ENCODE measurements at places on chromosomes 13 and 19.

DNA sequence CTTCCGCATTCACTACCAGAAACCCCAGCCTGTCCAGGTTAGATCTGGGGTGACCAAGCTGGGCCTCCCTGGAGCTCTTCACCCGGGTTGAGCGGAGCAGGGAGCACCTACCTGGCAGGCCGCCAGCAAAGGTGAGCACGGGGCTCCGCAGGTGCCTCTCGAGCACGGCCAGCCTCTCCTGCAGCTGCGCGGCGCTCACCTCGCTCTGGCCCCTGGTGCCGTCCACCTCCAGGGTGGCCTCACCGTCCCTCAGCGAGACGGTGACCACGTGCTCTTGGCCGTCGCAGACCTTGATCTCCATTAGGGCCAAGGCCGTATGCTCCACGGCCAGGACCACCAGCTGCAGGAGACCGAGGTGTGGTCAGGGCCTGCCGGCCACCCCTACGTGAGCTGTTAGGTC, 42.0 kb downstream of the GAS6 start:
- DNase-seq, result no peak

GRCh38 chr13:26529441-26529840, 28.0 kb upstream of the WASF3 start:
- no peak for DNase-seq

- no peak for DNase-seq
Observed at GRCh38 chr13:38264363-38265131, 85.1 kb upstream of the UFM1 start.

DNA sequence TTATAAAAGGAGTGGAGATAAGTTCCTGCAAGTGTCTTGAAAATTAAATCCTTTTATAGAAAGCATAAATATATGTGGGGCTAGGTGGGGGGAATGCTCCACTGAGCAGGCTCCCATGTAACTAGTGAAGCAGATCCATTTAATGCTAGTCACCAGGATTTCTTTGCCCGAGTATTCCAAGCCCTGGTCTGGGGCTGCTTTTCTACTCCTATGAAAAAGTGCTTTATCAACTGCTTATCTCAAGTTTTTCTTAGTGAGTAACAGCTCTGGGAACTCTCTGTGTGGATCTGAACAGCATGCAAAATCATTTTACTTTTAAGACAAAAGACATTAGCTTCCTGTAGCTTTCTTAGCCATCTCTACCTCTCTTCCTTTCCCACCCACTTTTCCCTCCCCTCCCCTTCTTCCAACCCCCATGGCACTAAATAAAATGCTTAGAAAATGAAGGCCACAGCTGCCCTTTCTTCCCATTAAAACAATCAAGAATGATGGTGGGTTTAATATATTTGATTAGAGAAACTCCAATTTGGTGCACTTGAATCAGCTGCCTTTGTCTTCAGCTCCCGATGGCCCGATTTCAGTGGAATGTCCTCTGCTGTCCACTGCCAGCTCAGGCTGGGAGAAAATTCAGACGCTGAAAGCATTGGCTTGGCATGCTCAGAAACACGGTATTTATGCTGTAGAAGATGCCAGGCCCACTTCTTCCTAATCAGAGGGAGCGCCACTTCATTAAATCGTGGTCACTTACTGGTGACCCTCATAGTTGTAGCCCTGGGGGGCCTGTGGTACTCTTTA, 475.1 kb downstream of the FOXO1 start:
- no peak for DNase-seq

GRCh38 chr19:36527873-36528193, 238 bp downstream of the ZNF260 start:
- no peak for DNase-seq

DNA sequence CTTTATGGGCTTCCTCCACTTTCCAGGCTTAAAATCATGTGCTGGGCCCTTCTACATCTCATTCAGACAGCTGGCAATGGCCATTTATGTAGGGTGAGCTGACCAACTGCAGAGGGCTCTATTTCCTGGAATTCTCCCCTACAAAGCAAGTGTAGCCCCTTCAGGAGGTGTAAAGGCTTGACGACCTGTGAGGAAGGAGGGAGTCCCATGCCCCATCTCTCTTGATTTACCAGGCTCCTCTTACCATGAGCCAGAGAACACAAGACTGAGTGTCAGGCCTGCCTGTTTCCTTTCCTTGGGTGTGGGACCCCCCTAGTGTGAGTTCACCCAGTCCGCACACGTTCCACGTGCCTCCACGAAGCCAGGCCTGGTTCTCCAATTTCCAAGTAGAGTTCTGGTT, 16.6 kb downstream of the ZNF536 start:
- DNase-seq, result no peak
